ENCODE measurements at places on chromosomes 3 and 15.
A peak's percentile ranks its signal among the peaks of the same experiment; 100 is the strongest.

DNA sequence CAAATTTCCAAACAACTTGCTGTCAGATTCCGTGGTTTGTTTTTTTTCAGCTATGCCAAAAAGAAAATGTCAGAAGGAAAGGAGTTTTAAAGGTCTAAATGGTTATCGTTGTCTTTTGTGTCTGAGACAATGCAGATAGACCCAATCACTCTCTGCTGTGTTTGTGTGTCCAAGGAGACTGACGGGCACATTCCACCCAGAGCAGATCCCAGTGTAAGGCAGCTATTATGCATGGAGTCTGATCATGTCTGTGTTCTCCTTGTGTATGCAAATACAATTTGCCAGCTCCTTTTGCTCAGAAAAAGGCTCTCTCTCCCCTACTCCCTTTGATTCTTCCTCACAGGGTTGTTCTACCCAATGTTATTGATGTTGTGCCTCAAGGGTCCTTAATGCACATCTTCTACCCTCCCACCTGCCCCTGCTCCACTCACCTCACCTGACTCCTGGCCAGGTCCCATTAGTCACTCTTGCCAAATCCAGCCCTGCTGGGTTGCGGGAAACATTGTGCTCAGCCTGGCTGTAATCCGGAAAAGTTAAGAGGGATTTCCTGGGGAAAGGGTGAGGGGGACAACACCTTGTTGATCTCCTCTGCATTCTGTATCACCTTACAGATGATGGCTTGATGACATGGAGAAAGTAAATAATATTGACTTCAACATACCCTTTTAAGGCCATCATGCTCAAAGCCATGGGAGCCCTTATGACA is 61.0 kb downstream of the OTOL1 start:
- DNase-seq = no peak

DNA sequence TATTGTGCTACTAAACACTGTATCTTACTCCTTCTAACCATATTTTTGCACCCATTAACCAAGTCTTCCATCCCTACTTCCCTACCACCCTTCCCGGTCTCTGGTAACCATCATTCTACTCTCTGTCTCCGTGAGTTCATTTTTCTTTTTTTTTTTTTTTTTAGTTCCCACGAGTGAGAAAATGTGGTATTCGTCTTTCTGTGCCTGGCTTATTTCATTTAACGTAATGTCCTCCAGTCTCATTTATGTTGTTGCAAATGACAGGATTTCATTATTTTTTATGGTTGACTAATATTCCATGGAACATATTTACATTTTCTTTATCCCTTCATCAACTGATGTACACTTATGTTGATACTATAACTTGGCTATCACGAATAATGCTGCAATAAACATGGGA is 31.7 kb downstream of the TJP1 start:
- no peak for DNase-seq

DNA sequence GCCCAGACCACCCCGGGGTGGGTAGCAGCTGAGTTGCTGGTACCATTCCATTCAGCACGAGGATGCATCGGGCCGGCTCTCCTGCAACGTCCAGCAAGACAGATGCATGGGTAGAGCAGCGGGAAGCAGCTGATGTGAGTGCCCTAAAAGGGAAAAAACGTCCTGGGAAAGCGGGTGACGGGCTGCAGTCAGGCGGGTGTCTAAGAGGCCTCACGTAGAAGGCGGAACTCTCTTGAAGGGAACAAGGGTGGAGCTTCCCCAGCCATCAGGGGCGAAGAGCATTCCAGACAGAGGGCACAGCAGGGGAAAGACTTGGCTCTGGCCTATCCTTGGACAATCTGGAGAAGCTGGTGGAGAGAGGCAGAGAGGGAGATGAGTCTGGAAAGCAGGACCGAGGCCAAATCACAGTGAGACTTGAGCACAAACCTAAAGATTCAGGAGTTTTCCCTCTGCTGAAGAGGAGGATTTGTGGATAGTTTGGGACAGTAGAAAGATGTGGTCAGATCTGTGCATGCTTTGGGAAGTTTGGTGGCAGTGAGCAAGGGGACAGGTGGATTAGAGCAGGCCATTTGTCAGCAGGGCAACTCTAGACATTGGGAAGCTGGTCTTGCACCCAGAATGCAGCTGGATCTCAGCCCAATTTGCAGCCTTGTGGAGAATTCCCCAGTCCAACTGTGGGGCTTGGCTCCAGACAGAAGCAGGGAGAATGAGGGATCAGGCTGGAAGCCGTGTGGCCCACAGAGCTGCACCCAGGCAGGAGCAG is 70.7 kb downstream of the SEMA5B start:
- DNase-seq = no peak

- DNase-seq = peak; percentile 62
These were observed 178.5 kb upstream of the ZBTB20 start for GRCh38 chr3:115325539-115325938.

- no peak for DNase-seq
These were observed 54.2 kb downstream of the PPARG start for GRCh38 chr3:12343047-12343501.

DNA sequence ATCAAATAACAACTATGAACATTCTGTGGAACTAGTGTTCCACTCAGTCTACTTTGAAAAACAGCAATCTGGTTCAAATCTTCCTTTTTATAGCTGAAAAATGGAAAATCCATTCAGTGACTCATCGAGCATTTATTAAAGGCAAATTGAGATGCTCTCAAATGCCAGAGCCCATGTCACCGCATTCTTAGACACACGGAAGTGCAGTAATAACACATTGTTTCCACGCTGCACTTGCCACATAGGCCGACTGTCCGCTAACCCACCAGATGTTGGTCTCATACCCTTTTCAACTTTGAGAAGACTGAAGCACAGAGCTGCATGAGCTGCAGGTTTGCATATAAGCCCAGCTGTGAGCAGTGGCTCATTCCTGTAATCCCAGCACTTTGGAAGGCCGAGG is 95.9 kb downstream of the TMEM266 start:
- DNase-seq = peak; percentile 85

GRCh38 chr15:35557544-35557943 is 11.6 kb upstream of the DPH6 start:
- peak; percentile 89 for DNase-seq

- DNase-seq = no peak
These were observed 42.3 kb downstream of the KCNH8 start for GRCh38 chr3:19190602-19191001.

DNA sequence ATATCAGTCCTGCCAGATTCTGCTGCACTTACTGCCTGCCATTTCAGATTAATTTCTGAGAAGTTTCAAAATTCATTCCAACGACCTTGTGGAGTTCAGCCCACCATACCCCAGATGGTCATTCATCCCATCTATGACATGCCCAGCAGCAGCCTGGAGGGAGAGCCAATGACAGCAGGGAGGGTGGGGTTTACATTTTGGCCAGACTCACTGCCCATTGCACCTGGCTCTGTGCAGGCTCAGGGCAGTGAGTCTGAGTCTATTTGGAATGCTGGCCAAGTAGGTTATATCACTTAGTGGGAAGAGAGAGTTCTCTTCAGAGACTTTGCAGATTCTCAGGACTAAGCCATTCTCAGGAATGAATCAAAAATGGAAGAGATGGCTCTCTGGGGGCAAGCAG is 21.5 kb downstream of the SRPRB start:
- DNase-seq = no peak

GRCh38 chr3:145159640-145160039 is 1001.3 kb downstream of the PLOD2 start:
- no peak for DNase-seq

GRCh38 chr3:62835554-62836236 is 39.5 kb downstream of the CADPS start:
- peak; percentile 11 for DNase-seq

DNA sequence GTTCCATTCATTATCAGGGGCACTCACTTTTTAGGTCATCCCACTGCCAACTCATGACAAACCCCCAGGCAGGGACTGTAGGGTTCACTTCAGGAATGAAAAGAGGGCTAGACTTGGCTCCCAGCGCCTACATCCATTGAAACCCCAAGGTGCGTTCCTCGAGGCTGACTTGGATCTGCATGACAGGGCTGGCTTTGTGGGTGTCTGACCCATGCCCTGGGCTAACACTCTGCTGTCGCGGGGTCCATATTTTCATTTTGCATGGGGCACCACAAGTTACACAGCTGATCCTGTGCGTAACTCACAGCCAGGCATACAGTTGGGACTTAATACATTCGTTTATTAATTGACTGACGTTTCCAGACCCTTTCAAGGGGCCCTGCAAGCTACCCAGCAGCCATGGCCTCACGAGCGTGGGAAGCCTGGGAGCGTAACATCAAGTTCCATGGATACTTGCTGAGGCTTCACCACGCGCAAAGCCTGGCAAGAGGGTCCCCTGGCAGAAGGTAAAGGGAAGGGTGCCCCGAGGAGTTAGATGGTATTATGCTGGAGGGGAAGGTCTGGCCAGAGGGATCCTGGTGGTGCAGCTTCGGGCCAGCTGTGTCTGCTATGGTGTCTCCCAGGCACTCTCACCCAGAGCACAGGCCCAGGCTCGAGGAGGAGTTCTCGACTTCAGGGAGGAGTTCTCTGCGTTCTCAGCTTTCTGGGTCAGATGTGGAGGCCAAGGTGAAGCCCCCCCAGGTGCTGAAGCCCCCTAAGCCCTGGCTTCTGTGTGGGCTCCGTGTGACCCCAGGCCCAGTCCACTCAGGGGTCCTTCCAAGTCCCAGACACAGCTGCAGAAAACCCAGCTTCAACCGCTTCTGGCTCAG is 85.4 kb downstream of the ADAMTS17 start:
- no peak for DNase-seq

GRCh38 chr15:46296797-46297196 is 662.0 kb downstream of the SQOR start:
- no peak for DNase-seq

DNA sequence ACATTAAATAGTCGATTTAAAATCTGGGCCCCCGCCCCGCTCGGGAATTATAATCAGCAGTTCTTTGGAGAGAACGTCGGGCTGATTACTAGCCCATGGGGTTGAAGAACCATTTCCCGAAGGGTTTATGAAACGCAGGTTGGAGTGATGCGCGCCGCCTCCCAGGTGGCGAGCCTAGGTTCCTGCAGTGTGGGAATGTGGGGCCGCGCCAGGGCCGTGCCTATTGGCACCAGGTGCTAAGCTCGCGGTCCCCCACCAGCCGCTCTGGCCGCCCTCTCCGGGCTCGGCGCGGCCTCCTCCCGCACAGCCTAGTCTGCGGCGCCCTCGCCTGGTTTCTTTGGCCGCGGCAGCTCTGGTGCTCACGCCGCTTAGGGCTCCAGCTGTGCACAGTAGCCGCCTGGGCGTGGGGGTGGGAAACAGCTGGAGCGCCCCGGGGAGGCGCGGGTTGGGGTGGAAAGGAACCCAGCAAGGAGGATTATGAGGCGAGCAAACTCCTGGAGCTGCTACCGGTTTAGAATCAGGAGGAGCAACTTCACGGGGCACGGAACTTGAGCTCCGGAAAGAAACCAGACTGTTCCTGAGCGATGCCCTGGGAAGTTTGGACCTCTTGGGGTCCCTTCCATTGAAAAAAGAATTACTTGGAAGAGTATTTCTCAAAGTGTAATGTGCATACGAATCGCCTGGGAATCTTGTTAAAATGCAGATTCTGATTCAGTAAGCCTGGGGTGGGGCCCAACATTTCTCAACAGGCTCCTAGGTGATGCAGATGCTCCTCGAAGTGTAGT is 5.6 kb upstream of the MECOM start:
- DNase-seq = peak; percentile 79

- peak; percentile 57 for DNase-seq
These were observed 266.6 kb upstream of the ICE2 start for GRCh38 chr15:60745469-60746061.

GRCh38 chr3:184927796-184928315 is 115.9 kb downstream of the VPS8 start:
- DNase-seq = no peak

GRCh38 chr3:71693641-71694040 is 31.6 kb downstream of the EIF4E3 start:
- DNase-seq = no peak

- DNase-seq = no peak
These were observed 207.7 kb downstream of the NAALADL2 start for GRCh38 chr3:175066617-175067415.

DNA sequence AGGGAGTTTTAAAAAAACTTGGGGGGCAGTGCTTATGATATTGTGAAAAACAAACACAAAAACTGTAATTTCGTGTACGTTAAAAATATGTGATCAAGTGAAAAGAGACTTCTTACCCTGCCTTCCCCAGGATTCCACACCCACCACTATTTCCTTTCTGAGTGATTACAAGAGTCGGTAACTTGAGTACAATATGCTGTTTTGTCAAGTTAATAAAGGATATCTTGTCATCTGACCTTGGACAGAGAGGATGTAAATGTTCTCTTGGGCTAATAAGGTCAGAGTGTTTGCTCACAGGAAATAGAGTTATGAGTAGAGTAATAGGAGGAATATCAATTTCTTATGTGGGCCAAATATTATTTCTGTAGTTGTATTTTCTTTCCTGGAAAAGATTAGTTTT is 68.1 kb downstream of the NOX5 start:
- DNase-seq = no peak

DNA sequence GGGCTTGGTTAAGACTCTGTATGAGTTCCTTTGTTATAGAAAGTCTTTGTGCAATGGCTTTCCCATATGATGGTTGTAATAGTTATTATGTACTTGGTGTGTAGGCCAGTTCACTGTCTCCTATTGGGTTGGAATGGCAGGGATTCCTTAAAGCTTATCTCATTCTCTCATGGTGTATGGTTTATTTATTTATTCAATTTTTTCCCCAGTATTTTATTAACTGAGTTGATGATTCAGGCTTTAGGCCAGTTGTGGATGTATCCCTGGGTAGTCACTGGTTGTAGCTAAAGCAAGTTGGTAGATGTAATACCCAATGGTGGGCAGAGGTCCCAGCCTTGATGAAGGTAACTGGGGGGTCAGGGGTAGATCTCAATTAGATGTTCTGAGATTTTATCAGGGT is 349.4 kb downstream of the DOCK3 start:
- DNase-seq = no peak

DNA sequence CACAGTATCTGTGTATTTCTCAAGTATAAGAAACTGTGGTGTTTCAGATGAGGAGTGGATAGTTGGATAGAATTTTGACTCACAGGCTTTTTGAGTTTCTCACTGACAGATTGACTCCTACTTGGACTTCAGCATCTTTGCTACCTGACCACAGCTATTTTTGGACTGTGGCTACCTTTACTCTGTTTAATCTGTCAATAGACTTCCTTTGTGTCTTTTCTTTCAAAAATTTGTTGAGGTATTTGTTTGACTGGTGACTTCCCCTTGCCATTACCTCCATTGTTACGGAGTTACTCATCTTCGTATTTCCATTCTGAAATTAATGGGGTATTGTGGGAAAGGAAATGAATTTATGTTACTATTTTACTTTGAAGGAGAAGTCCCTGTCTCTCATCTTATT is 123.8 kb downstream of the AGBL1 start:
- no peak for DNase-seq

DNA sequence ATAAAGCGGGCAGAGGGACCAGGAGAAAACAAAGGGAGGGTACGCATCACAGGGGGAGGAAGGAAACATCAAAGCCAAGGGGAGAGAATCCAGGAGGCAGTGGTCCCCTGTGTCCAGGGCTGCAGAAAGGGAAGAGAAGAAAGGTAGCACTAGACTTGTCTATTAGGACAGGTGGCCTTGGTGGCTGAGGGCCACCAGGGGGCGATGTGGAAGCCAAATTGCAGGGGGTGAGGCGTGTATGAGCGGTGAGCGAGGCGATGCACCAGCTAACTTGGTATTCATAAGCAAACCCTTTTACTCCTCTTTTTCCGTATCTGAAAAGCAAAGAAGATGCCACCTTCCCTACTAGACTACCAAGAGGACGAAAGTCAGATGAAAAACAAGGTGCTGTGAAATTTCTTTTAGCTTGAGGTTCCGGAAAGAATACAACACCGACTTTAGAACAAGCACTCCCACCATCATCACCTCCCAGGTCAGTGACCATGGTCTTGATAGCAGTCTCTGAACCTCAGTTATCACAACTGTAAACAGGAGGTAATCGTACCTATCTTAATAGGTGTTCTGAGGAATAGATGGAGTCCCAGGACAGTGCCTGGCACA is 654.4 kb upstream of the ADAMTS9 start:
- peak; percentile 46 for DNase-seq
